ENCODE measurements at places on chromosomes 6 and 20.

GRCh38 chr6:157075549-157076450, 247.5 kb downstream of the TMEM242 start:
- DNase-seq: no peak

DNA sequence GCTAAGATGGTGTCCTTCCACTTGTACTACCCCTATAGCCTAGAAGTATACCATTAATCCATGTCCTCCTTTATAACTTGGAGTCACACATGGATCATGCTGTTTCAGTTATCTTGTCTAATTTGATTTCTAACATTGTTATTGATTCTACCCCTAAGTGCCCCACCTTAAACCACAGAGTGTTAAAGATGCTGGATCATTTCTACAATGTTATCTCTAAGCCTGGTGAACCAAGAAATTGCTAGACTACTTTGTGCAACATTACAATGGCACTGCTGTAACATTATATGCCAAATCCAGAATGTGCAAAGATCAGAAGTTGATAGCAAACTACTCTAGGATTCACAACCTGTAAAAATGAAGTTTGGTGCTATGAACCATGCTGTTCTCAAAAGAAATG, 1.7 kb downstream of the CGA start:
- DNase-seq: no peak

- no peak for DNase-seq
Measured at GRCh38 chr6:17505767-17506280, 94.3 kb upstream of the FAM8A1 start.

DNA sequence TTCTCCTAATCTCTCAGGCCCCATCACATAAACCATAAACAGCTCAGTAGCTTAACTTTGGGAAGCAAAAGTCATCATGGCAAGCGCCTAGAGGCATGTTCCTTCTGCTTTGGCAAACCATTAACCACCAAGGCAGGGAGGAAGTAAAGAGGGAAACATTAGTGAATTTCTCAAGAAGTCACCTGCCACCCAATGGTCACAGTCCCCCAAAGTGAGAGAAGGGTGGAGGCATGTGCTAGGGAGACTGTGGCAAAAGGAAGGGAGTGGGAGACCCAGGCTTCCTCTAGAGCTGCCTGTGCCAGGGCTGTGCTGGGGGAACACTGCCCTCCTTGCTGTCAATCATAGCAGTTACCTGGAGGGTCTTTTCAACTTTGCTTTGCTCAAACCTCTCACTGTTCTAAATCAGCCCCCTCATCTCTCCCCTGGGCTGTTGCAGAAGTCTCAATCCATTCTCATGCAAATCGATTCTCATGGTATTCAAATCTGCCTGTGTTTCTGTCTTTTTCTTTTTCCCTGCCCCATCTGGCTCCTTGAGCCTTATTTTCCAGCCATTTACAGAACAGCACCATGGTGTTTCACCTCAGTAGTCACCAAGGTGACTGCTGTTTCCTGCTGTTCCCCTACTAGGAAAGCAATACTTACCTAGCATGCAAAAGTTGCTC, 1.8 kb upstream of the RNF24 start:
- no peak for DNase-seq

- DNase-seq: no peak
Measured at GRCh38 chr6:43076464-43077332, 584 bp downstream of the PTK7 start.
